Left ventricle myocardium superior (tissue), 1 donor: ENCODE measurements at places on chromosomes 13 and 19. TPM values are rescaled to one million over a fixed set of nuclear protein-coding genes. Genes with fewer than 3 reads are reported as not detected.

Gene SKA3
- total RNA-seq, result 0.12 TPM

Gene NEK5
- 0.25 TPM for total RNA-seq

Gene SPRED3
- 0.10 TPM for total RNA-seq

DNA sequence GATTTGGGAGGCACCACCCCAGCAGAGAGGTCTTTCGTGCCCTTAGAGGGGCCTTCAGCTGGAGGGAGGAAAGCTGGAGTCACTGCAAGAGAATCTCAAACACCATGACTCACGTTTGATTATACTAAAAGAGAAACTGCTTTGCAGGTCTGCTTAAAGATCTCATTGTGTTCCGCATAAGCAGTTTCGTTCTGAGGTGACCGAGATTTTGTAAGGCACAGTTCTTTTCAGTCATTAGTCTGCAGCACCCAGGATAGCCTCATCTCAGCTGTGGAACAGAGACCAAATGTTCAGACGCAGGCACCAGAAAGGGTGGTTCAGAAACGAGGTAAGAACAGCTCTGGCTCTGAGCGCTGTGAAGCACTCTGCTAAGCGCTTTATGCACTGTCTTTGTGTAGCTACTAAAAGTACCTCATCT lies 71.2 kb upstream of the GTF3A start:
- no peak for DNase-seq

DNA sequence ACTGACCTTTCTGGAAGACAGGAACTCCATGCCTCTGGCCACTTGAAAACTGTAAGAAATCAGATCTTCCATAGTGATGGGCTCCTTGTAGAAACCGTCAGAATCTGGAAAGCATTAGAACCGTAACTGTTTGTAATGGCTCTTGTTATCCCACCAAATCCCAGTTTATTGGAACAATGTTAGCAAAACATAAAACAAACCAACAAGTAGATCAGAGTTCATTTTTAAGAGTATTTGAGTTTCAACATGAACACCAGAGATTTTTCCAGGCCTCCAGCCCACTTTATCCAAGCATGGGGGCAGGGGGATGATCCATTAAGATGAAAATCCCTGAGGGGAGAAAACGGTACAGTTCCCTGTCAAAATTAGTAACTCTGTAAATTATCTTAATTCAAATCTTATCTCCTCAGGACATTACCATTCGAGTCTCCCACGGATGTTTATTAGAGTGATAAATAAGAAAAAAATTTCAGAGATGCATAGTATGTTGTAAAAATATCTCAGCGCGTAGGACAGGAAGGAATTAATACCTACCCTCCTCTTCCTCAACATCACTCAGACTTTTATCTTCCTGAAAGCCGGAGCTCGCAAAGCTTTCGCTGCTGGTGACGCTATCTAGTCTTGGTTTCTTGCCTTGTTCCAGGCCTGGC lies 172.5 kb downstream of the FLT1 start:
- DNase-seq, result no peak

DNA sequence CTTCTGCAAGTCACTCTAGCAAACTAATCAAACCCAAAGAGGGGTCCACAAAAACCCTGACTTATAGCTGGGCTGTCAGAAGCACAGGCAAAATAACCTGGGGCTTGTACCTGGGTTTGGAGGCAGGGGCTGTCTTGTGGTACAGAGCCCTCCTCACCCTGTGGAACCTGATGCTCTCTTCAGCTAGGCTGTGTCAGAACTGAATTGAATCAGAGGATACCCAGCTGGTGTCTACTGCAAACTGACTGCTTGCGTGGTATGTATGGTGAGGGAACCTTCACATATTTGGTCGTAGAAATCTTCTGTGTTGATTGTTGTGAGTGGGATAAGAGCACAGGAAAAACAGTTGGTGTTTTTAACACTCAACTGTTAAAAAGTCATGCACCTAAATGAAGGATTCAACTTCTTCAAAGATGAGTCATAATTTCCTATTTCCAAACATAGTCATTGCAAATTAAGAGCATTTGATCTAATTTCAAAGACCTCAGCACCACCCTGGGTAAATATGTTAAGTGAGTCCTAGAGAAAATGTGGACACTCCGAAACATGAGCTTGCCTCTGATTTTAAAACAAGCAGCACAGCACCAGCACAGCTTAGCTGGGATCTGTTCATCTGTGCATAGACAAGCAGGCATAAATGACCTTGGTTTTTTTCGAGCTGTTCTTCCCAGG lies 840.2 kb downstream of the UQCRFS1 start:
- no peak for DNase-seq
